ENCODE measurements at places on chromosomes 12 and 14. TPM values are rescaled to one million over a fixed set of nuclear protein-coding genes. Genes with fewer than 3 reads are reported as not detected.

Gene HOXC11
- total RNA-seq: 1.9 TPM

Gene LALBA
- total RNA-seq: not detected

Gene EPYC
- total RNA-seq: 0.17 TPM

Gene IRAK3
- 0.02 TPM for total RNA-seq

Gene NR4A1
- total RNA-seq: 0.84 TPM

Gene SMCO2
- total RNA-seq: not detected

Gene RPL36AL
- total RNA-seq: 363 TPM

Gene KRT3
- total RNA-seq: not detected

Gene STAB2
- not detected for total RNA-seq

Gene GPR68
- 0.71 TPM for total RNA-seq

Gene RNF34
- total RNA-seq: 57.1 TPM

Gene DCN
- total RNA-seq: 16.5 TPM

Gene HNF1A
- total RNA-seq: not detected

Gene GPD1
- total RNA-seq: not detected

Gene GYS2
- total RNA-seq: not detected

Gene HPD
- total RNA-seq: 2.3 TPM

Gene SERPINA12
- total RNA-seq: not detected

Gene VTI1B
- total RNA-seq: 54.9 TPM

Gene FOXN4
- not detected for total RNA-seq

Gene RAB5B
- total RNA-seq: 58.1 TPM

Gene REP15
- total RNA-seq: not detected

Data from M059J (cell line).